ENCODE measurements at places on chromosomes 12 and 14. TPM values are rescaled to one million over a fixed set of nuclear protein-coding genes. Genes with fewer than 3 reads are reported as not detected.

DNA sequence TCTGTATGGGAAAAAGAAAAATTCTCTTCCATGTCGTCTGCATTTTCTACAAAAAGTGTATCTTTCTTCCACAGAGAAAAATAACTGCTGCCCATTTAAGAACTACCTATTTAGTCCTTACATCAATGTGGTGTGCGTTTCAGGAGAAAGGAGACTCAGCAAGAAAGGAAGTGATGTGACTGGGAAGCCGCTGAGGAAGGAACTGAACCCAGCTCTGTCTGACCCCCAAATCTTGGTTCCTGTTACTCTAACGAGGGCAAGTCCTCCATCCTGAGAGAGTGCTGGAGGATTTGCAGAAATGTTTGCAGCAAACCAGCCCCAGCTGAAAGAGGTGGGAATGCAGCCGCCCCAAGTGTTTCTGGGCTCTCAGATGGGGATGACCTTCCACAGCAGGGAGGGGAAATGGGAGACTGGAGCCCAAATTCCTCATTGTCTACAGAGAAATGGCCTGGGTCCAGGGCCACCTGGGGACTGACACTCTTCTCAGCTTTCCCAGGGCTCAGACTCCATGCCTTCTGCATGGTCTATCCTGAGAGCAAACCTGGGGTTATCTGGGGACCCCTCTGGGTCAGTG is 6.7 kb upstream of the MLEC start:
- DNase-seq = no peak

DNA sequence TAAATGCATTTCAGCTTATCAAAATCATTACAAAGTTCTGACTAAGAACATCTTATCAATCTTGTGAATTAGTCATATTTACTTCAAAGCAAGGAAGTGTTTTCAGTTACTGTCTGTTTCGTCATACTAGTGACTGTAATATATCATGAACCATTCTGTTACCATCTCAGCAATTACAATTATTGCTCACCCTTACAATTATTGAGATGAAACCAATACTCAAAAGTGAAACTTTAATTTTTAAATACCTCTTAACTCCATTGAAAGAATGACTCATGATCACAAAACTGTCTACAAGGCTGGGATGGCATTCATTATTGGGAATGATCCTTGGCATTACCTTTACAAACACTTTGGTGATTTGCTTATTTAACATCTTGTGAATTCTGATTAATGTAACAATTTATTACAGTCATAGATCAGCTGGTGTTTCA is 90.3 kb downstream of the RPS6KA5 start:
- DNase-seq = no peak

Gene HOXC11
- total RNA-seq = 1.4 TPM

GRCh38 chr14:73833530-73834260 is 17.9 kb upstream of the PTGR2 start:
- peak; percentile 58 for DNase-seq

- DNase-seq = no peak
Observed at GRCh38 chr12:53952871-53953734, 1.6 kb upstream of the HOXC12 start.

DNA sequence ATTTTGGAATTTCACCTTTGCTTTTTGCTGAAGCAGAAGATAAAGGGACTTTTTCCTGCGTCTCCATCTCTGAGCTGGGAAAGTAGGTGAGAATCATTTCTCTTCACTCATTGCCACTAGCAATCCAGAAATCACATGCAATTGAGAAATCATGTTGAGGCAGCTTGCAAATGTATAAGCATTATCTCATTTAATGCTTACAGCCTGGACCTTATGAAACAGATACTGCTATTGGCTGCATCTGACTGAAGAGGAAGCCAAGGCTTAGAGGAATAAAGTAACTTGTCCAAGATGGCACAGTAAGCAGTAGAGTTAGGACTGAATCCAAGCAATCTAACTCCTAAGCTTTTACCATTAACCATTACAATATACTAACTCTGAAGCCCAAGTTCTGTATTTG is 122.4 kb downstream of the FIGNL2 start:
- no peak for DNase-seq

GRCh38 chr12:41932470-41932991 is 212.1 kb downstream of the GXYLT1 start:
- DNase-seq = peak; percentile 92

Gene FBLN5
- 99.0 TPM for total RNA-seq

Gene POTEG
- not detected for total RNA-seq
